Activated T-cell treated with anti-CD3 and anti-CD28 coated beads, Interleukin-2, amount 50 U/mL, for 1 hour (primary cell): ENCODE measurements at places on chromosomes 5 and 9.

DNA sequence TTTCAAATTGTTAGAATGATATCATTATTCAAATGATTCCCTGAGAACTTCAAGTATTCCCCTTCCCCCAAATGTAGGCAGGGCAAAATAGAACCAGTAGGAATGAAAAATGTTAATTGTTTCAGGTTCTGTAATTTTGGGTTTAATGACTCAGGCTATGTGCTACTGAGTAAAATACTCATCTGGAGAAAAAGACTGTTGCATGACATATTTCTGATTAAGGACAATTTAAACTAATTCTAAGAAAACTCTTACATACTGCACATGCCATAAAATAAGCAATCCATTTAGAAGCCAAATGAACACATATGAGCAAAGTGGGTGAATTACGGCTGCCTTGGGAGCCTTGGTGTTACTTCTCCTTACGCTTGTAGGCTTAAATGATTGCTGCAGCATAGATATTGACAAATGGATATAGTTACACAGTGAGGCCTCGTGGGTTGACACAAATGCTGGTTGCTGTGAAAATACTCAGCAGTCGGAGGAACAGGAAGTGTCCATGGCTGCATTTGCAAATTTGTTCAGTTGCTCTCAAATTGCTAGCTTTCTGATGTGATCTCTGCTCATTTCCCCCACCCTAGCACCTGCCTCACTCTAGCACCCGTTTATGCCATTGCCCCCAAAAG lies 174.9 kb upstream of the DMAC1 start:
- no peak for DNase-seq

DNA sequence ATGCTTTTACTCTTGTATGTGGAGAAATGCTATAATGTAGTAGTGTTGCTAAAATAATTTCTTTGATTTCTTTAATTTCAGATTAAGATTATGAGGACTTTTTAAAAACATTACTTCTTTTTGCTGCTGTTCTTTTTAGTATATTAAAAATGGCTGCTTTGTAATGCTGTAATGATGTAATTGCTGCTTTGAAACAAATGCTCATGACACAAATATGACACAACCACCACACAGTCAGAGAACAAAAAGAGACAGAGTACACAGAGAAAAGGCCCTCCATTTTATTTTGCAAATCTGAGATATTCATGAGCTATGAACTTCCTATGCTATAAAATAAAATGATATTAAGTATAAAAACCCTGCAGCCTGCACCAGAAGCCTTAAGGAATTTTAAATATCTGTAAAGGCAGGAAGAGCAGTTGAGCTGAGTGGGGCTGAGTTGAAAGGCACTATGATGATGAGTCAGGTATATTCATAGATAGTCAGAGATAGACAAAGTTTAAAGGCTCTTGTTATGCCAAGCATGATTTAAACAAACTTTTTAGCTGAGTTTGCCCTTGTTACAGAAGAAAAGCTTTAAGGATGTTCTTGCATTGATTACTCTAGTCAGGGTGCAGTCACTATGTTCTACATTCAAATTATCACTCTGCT lies 5.1 kb upstream of the POU5F2 start:
- DNase-seq = no peak

DNA sequence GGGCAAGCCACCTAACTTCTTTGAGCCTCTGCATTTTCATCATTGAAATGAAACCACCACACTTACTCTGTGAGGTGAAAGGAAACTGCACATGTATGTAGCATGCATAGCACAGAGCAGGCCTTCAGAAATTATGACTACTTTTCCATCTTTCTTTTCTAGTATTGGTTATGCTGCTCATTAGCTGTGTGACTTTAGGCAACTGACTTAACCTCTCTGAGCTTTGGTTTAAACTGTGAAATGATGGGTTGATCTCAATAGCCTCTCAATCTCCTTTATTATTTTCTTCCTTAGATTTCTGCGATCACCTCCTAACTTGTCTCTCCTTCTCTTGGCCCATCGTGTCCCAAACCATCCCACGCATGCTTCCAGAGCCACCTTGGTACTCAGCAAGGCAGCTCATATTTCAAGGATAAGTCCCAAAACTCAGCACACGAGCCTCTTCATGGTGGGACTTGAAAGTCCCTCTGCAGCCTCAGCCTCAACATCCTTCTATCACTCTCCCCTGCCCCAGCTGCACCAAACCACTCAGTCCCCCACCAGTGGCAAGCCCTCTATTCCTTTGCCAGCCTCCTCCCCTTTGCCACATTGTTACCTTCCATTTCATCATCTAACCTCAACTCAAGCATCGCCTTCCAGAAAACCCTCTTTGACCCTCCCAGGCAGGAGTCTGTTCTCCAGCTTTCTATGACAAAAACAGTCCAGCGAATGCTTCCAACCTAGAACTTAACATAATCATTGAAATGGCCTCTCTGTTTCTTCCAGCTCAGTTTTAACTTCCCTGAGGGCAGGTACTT lies 60.3 kb upstream of the DNAH5 start:
- no peak for DNase-seq

DNA sequence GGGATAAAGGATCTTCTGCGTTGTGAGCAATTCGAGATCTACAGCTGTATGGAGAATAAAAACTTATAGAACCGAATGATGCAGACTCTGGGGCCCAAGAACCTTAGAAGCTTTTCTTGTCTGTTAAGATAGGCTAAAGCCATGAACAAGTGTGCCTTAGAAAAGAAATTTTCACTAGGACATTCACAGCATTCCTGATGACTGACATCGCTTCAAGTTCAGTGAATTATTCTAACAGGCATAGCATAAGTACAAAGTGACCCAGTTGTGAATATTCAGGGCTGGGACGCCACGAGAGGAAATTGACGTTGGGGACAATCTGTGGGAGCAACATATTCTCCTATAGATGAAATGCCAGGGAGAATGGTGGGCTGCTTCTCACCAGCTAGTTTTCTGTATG lies 32.0 kb upstream of the PANK3 start:
- no peak for DNase-seq

GRCh38 chr5:168409591-168410458 lies 76.4 kb upstream of the RARS1 start:
- DNase-seq = no peak
